ENCODE measurements at places on chromosomes 1 and 21.

DNA sequence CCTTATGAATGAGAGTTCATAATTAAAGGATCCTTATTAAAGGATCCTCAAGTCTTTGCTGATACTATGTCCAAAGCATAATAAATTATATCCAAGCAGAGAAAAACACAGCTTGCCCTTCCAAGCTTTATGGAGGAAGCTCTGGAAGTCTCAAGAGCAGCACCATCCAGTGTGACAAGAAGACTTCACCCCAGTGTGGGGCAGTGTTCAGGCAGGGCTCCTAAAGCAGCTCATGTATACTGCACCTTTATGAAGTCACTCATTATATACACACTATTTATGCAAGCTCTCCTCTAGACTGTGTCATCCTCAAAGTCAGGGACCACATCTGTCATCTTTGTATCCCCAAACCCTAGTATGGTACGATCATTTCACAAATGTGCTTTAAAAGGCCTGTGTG is 11.9 kb upstream of the CCN1 start:
- DNase-seq, result no peak

DNA sequence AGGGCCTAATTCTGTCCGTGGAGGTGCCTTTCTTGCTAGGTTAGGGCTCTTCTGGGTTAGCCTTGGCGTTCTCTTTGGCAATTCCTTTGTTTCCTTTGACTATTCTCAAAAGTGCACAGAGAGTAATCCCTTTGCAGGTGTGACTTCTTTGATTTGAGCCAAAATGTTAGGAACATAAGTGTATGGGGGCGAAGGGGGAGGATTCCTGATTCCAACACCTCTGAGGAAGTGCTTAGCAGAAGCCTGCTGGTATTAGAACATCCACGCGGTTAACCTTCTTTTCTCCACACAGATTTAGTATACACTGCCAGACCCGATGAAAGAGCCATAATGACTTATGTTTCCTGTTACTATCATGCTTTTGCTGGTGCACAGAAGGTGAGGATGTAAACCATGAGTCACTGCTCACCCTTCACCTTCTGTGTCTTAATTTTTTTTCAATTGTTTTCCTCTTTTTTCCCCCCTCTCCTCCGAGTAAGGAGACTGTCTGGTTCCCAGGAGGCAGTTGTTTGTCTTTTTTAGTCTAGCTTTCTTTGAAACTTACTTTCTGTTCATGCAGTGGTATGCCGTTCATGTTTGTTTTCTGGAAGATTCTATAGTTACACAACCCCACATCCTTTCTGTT is 48.0 kb downstream of the ACTN2 start:
- no peak for DNase-seq

DNA sequence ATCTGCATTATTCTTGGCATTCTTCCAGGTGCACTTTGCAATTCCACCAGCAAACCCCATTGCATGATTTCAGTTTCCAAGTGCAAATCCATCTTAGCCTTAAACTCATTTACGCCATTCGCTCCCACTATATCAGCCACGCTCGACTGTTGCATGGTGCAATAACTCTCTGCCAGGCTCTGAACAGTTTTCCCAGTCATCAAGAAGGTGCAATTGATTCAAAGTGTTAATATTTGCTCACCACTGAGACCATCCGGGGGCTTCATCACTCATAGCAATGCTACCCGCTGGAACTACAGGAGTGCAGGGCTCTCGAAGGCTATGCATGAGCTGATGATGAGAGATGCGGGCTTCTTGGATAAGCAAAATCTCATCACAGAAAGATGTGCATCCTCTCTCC is 488.2 kb downstream of the OMA1 start:
- no peak for DNase-seq

- DNase-seq, result no peak
Measured at GRCh38 chr1:46487818-46488218, 1.8 kb upstream of the DMBX1 start.

DNA sequence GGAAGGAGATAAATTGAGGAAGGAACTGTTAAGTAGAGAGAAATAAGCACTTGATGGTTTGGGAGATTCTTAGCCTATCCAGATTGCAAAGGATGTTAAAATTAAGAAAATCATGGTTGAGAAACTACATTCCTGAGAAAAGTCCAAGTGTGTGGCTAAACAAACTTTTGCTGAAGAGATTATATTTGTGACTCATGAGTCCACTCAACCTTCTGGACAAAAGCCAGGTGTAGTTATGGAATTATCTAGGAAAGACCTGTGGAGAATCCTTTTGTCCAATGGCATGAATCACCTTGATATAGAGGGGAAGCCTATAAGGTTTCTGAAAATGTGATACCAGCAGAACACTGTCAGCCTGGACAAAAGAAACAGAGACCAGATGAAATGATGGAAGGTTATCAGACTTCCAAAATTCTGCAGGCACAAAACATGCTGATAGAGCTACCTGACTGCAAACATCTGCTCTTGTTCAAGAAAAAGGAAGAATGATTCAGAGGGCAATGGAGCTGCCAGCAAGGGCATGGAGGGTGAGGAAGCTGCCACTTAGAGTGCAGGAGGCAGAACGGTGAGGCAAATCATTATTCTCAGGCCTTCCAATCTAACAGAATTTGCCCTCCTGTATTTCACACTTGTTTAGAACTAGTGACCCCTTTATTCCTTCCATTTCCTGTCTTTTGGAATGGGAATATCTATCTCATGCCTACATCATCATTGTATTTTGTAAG is 300.6 kb upstream of the PRMT6 start:
- DNase-seq, result no peak

- no peak for DNase-seq
Measured at GRCh38 chr1:94422115-94422820, 4.1 kb downstream of the ABCD3 start.

GRCh38 chr1:53485478-53486394 is 26.5 kb downstream of the DMRTB1 start:
- DNase-seq, result peak; percentile 51
